ENCODE measurements at places on chromosomes 1 and 21. TPM values are rescaled to one million over a fixed set of nuclear protein-coding genes. Genes with fewer than 3 reads are reported as not detected.

BGLAP gene
- total RNA-seq, result 0.26 TPM

OR6N1 gene
- total RNA-seq, result not detected

YY1AP1 gene
- 34.9 TPM for total RNA-seq

ITGB2 gene
- total RNA-seq, result not detected

CD5L gene
- total RNA-seq, result not detected

IL23R gene
- not detected for total RNA-seq

HEYL gene
- total RNA-seq, result not detected

SH2D5 gene
- 1.3 TPM for total RNA-seq

AMY2A gene
- total RNA-seq, result 0.09 TPM

MRPS21 gene
- total RNA-seq, result 122 TPM

TTLL10 gene
- total RNA-seq, result not detected

SPATA46 gene
- not detected for total RNA-seq

PTPRC gene
- not detected for total RNA-seq

APCS gene
- not detected for total RNA-seq
